Fibroblast of lung (primary cell): ENCODE measurements at places on chromosomes 5 and 9.
A peak's percentile ranks its signal among the peaks of the same experiment; 100 is the strongest.

DNA sequence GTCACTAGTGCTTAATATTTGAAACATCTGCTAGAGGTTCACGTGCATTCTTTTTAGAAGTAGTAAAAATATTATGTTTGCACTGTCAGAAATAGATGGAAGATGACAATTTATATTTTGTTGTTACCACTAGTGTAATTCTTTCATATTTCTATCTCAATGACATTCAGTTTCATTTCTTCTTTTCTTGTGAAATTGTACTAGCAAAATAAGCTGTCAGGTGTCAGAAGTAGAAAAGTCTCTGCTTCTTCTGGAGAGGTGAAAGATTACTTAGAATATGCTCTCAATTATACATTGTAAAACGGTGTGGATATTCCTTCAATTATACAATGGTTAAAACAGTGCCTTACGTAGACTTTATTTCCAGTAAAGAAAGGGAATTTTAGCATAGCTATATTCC lies 395.4 kb downstream of the CSNK1G3 start:
- no peak for DNase-seq

GRCh38 chr9:110255463-110256379 lies 586 bp downstream of the TXN start:
- peak; percentile 56 for DNase-seq

- DNase-seq, result no peak
Observed at GRCh38 chr5:166602271-166602670, 1689.2 kb upstream of the WWC1 start.

- DNase-seq, result no peak
Observed at GRCh38 chr5:73214996-73215395, 42.0 kb downstream of the TMEM174 start.

DNA sequence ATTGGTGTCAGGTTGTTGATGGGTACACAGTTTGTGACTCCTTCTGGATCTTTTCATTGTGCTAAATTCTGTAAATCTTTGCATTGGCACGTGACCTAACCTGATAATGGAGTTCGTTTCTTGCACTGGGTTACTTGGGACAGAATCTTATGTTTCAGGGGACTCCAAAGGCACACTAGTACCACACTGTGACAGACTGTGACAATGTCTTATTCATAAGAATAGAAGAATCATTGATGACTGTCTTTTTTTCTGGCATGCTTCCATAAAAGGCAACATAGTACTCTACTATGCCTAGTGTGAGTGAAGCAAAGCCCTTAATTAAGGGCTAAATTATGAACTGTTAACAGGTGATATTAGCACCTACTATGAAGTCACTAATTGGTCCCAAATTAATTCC lies 35.4 kb upstream of the RICTOR start:
- DNase-seq, result no peak

GRCh38 chr5:32538031-32538547 lies 47.3 kb upstream of the SUB1 start:
- no peak for DNase-seq

- DNase-seq, result no peak
Observed at GRCh38 chr9:93207860-93208734, 24.2 kb downstream of the WNK2 start.

- no peak for DNase-seq
Observed at GRCh38 chr5:132444061-132444460, 46.5 kb downstream of the IRF1 start.

GRCh38 chr9:15744196-15744595 lies 191.4 kb downstream of the CCDC171 start:
- no peak for DNase-seq

DNA sequence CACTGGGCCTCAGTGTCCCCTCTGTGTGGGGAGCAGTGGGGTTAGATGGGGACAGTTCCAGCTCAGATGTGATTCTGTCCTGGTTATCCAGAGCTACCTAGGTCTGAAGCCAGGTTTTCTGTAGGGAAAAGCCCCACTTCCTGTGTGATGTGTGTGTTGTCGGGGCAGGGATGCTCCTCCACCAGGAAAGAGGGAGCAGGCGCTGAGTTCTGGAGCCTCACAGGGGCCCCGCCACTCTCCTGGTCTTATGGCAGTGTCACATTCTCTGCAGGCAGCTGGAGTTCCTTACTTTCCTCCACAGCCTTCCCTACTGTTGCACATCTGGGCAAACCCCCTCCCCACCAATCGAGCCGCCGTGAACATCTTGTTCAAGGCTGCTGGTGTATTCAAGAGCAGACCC lies 39.1 kb upstream of the GRHPR start:
- DNase-seq, result no peak

GRCh38 chr5:174454464-174454863 lies 269.9 kb upstream of the MSX2 start:
- no peak for DNase-seq

- DNase-seq, result no peak
Observed at GRCh38 chr5:151663617-151664293, 23.0 kb downstream of the SPARC start.

- DNase-seq, result peak; percentile 66
Observed at GRCh38 chr5:33148076-33148513, 292.7 kb upstream of the TARS1 start.

GRCh38 chr5:171436804-171437285 lies 17.4 kb downstream of the FGF18 start:
- DNase-seq, result no peak

DNA sequence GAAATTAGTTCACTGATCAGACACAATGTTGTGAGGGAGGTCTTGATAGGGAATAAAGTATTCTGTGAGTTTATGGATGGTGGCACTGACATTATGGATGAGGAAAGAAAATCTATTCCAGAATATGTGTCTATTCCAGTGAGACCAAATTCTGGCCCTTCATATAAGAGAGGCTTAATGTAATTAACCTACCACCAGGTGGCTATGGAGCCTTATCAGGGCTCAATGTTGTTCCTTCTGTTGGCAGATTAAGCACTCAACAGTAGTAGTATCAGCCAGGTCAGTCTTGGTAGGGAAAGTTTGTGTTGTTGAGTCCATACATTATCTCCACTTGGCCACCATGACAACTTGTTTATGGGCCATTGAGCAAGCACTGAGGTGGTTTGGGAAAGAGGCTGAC lies 41.7 kb upstream of the BARX1 start:
- no peak for DNase-seq

DNA sequence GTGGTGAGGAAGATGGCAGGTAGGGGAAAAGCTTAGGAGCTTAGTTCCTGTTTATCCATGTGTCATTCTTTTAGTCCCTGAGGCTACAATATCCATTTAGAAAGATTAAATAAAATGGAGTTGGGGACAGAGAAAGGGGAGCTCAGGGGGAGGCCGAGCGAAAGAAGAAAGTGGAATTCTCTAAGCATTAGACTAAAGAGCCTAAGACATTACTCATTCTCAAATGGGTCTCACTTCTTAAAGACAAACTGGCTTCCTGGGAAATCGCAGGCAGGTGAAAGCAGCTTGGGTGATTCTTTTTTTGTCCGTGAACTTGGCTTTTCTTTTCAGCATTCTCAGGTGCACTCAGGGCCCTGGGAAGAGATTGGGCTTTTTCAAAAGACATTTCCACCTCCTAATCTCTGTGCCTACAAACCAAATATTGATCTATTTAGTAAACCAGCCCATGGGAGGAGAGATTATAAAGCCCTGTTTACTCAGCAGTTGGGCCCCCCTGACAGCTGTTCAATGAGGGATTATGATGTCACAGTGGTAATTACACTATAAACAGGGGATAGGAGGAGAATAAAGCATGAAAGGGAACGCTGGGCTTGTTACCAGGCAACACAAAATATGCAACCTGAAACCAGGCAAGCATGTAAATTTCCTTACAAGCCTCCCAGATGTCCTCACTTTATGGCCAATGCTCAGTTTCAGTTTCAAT lies 584.0 kb downstream of the ACTL7B start:
- DNase-seq, result peak; percentile 95

- no peak for DNase-seq
Observed at GRCh38 chr9:134521817-134522501, 119.6 kb upstream of the COL5A1 start.

- DNase-seq, result no peak
Observed at GRCh38 chr5:40499007-40499406, 180.7 kb upstream of the PTGER4 start.

- no peak for DNase-seq
Observed at GRCh38 chr9:114883709-114884108, 46.7 kb downstream of the TNFSF8 start.

- no peak for DNase-seq
Observed at GRCh38 chr9:87604886-87605588, 107.4 kb downstream of the DAPK1 start.
